Activated T-cell treated with anti-CD3 and anti-CD28 coated beads, Interleukin-2, amount 50 U/mL, for 24 hours (primary cell): ENCODE measurements at places on chromosomes 11 and 22.
A peak's percentile ranks its signal among the peaks of the same experiment; 100 is the strongest.

DNA sequence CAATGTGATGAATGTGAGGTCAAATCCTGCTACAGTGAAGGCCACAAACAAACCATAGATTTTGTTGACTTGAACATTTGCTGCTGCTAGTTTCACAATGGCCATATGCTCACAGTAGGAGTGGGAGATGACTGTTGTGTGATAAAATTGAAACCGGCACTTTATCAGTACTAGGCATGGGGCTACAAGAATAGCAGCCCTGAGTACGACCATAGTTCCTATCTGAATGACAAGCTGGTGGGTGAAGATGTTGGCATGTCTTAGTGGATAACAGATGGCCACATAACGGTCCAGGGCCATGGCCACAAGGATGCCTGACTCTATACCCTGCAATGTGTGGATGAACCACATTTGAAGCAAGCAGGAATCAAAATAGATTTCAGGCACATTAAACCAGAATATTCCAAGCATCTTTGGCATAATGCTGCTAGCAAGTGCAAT, 2.8 kb downstream of the OR52A1 start:
- H3K4me3 ChIP-seq = no peak overlapping the region
- H3K27me3 ChIP-seq = no peaks in the 10 kb centered on the region
- H3K36me3 ChIP-seq = no peaks in the 10 kb centered on the region
- H3K27ac ChIP-seq = no peak overlapping the region
- H3K4me1 ChIP-seq = no peaks in the 10 kb centered on the region

- no peak overlapping the region for H3K27ac ChIP-seq
- no peak overlapping the region for H3K4me3 ChIP-seq
- peaks cover 14% of the 10 kb centered on the region for H3K4me1 ChIP-seq
- no peaks in the 10 kb centered on the region for H3K36me3 ChIP-seq
- no peaks in the 10 kb centered on the region for H3K27me3 ChIP-seq
Observed at GRCh38 chr11:73662445-73663157, 16.2 kb downstream of the PLEKHB1 start.

DNA sequence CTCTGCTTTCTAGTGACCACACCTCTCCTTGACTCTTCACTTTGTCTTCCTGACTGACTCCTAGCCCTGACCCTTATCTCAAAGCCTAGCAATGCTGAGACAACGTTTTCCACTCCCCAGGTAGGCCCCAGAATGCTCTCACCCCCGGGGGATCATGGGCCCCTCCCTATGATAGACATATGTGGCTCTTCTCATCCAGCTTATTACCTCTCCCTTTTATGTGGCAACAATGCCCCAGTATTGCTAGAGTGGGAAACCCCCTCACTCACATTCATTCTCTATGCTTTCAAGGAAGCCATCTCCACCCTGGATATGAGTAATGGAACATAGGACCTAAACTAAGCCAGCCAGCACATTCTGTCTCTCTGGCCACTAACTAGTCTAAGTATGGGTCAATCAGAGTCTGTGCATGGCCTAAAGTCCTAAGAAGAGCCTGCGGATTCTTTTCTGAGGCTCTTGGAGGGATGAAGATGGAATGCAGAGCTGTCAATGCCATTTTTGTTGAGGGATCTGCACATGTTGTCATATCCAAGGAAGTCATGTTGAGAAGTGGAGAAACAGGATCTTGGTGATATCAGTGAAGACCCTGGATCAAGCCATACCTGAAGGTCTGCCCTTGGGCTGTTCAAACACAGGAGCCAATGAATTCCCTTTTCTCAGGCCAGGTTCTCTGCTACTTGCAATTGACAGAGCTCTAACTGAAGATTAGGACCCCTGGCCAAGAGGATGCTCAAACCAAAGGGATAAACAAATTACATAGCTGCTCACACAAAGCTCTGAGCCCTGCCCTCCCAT, 79.8 kb upstream of the GRK3 start:
- DNase-seq = no peak
- H3K4me3 ChIP-seq = no peak overlapping the region
- H3K27me3 ChIP-seq = no peaks in the 10 kb centered on the region
- peak overlapping the region; percentile 74 for H3K27ac ChIP-seq
- H3K36me3 ChIP-seq = no peaks in the 10 kb centered on the region
- H3K4me1 ChIP-seq = peaks cover 50% of the 10 kb centered on the region

DNA sequence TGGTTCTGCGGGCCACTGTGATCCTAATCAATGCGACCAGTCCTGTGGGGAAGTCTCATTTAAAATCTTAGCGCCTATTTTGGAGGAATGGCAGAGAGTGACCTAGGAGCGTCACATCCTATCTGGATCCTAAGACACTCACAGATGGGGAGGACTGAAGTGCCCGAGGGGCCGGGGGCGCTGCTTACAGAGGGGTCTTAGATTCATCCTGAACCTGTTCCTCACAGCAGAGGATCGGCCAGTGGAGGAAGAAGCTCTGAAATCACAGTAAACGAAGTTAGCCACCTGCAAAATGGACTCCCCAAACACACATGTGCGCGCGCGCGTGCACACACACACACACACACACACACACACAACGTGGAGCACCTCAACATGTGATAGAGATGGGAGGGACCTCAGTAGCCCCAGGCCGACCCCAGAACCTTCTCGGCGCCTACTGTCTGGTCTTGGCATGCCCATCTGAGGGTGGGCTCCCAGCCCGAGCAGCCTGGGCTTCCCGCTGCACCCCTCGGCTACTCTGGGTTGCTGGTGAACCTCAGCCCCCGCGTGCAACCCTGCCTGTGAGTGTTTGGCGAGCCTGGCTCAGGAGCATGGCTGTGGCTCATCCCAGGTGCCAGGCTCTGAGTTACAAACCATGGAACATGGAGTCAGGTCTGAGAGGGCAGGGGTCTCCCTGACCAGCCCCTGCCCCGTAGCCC, 613.3 kb downstream of the TBC1D22A start:
- H3K27me3 ChIP-seq = peaks cover 9% of the 10 kb centered on the region
- no peak overlapping the region for H3K27ac ChIP-seq
- no peaks in the 10 kb centered on the region for H3K36me3 ChIP-seq
- DNase-seq = no peak
- no peaks in the 10 kb centered on the region for H3K4me1 ChIP-seq

DNA sequence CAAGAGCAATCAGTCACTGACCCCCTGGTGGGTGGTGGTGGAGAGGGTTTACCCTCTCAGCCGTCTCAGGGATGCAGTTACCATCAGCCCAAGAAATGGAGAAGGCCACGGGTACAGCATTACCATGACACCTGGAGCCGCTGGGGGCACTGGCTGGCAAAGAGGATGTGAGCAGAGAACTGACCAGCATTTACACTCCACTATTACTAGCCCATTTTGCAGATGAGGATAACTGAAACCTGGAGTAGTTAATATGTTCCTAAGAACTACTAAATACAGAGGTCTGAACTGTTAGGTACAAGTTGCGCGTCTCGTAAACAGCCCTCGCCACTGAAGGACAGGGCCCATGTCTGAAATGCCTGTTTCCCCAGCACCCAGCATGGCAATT, 79.0 kb downstream of the TIMP3 start:
- H3K4me3 ChIP-seq = no peak overlapping the region
- no peaks in the 10 kb centered on the region for H3K27me3 ChIP-seq
- H3K27ac ChIP-seq = no peak overlapping the region

DNA sequence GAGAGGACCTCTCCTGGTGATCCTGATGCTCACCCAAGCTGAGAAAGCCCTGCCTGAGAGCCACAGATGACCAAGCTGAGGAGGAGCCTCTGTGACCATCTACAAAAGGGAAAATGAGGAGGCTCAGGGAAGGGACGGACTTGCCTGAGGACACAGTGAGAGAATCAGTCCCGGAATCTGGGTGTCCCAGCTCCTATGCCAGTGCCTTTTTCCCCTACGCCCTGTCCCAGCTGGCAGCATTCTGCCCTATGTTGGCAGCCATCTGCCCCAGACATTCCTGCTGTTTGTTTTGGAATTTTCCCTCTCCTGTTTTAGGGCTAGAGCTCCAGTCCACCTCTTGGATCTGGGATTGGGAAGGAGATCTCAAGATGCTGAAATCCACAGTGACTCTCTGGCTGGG, 54.6 kb downstream of the C11orf58 start:
- H3K36me3 ChIP-seq = no peaks in the 10 kb centered on the region
- H3K27ac ChIP-seq = no peak overlapping the region
- peaks cover 20% of the 10 kb centered on the region for H3K4me1 ChIP-seq

DNA sequence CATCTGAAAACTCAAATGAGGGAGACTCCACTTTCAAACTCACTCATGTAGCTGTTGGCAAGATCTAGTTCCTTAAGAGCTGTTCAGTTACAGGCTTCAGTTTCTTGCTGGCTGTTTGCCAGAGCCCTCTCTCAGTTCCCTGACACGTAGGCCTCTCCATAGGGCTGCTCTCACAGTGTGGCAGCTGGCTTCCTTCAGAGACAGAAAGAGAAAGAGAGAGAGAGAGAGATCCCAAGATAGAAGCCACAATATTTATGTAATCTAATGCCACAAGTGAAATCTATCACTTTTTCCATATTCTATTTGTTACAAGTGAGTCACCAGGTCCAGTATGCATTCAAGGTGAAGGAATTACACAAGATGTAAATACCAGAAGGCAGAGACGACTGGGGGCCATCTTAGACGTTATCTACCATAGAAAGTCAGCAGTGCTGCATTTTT, 168.8 kb downstream of the RCN1 start:
- peaks cover 35% of the 10 kb centered on the region for H3K27me3 ChIP-seq
- H3K4me1 ChIP-seq = no peaks in the 10 kb centered on the region
- no peak overlapping the region for H3K4me3 ChIP-seq
- H3K27ac ChIP-seq = no peak overlapping the region
- no peaks in the 10 kb centered on the region for H3K36me3 ChIP-seq
- DNase-seq = no peak

DNA sequence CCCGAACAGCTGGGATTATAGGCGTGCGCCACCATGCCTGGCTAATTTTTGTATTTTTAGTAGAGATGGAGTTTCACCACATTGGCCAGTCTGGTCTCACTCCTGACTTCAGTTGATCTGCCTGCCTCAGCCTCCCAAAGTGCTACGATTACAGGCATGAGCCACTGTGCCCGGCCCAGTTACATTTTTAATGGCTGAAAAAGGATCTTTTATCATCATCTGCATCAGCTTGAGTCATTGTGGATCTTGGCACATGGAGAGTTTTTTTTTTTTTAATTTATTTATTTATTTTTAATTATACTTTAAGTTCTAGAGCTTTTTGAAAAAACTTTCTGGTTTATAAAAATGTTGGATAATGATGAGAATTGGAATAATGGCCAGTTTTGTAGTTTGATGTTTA, 8.6 kb downstream of the IGHMBP2 start:
- peaks cover 91% of the 10 kb centered on the region for H3K36me3 ChIP-seq
- no peak overlapping the region for H3K4me3 ChIP-seq
- no peaks in the 10 kb centered on the region for H3K27me3 ChIP-seq
- DNase-seq = no peak
- no peak overlapping the region for H3K27ac ChIP-seq

DNA sequence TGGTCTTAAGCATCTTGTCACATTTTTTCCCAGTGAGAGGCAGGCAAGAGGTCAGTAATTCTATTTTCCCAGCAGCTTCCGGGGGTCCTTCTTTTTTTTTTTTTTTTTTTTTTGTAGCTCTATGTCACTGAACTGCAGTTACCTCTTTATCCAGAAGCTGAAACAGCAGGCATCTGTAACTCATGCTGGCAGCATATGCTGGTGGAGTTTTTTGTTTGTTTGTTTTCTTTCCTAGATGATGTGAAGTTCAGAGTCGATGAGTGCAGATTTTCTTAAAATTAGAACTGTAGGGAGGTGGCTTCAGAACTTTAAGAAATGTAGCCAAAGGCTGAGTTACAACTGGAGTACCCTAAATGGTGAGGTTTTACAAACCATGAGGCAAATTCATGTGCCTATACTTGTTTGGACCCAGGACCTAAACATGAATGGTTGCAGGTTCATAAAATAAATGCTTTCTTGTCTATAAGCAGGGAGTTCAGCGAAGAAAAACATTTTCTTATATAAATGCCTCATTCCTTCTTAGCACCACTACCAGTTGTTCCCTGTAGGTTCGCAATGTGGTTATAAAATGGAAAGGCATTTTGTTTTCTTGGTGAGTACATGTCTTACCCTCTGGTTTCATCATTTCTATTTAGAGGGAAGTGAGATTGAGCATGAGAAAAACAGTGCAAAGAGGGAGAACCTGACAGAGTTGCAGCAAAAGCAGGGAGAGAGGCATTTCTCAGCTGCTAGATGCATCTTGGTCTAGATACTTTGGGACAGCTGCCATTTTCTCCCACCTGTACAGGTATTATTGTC, 84.0 kb downstream of the TRIM44 start:
- peaks cover 70% of the 10 kb centered on the region for H3K36me3 ChIP-seq
- no peak overlapping the region for H3K4me3 ChIP-seq
- DNase-seq = no peak
- no peak overlapping the region for H3K27ac ChIP-seq

GRCh38 chr11:79274636-79275331, 166.0 kb downstream of the TENM4 start:
- H3K4me3 ChIP-seq = no peak overlapping the region
- no peak for DNase-seq
- no peaks in the 10 kb centered on the region for H3K4me1 ChIP-seq

GRCh38 chr22:46240907-46241306, 9.2 kb downstream of the CDPF1 start:
- H3K27me3 ChIP-seq = no peaks in the 10 kb centered on the region
- H3K4me3 ChIP-seq = no peak overlapping the region
- DNase-seq = no peak
- H3K4me1 ChIP-seq = peaks cover 18% of the 10 kb centered on the region
- H3K27ac ChIP-seq = no peak overlapping the region

GRCh38 chr11:64763526-64764039, 3.8 kb upstream of the PYGM start:
- DNase-seq = peak; percentile 55
- no peaks in the 10 kb centered on the region for H3K27me3 ChIP-seq
- peaks cover 84% of the 10 kb centered on the region for H3K4me1 ChIP-seq
- H3K4me3 ChIP-seq = peak overlapping the region; percentile 58
- H3K27ac ChIP-seq = peak overlapping the region; percentile 90
- peaks cover 78% of the 10 kb centered on the region for H3K36me3 ChIP-seq

DNA sequence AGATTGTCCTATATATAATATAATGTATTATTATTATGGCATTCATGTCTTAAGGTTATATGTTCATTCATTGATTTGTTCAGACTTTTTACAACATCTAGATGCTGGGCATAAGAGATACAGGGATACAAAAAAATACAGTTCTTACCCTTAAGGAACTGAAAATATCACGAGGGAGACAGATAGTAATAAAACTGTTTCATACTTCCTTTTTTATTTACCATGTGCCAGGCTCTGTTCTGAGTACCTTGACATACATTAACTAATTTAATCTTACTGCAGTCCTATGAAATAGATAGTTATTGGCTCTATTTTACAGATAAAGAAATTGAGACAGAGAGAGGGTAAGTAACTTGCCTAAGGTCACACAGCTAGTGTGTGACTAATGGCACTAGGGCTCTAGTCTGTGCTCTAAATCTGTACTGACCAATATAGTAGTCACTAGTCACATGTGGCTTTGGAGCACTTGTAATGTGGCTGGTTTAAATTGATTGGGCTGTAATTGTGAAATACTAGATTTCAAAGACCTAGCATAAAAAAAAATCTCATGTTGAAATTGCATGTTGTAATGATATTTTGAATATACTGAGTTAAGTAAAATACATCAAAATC, 21.3 kb downstream of the TRIM44 start:
- no peak overlapping the region for H3K27ac ChIP-seq
- H3K4me1 ChIP-seq = peaks cover 54% of the 10 kb centered on the region
- H3K27me3 ChIP-seq = no peaks in the 10 kb centered on the region
